NCI-H774 (cell line): ENCODE measurements at places on chromosomes 7 and 10.

DNA sequence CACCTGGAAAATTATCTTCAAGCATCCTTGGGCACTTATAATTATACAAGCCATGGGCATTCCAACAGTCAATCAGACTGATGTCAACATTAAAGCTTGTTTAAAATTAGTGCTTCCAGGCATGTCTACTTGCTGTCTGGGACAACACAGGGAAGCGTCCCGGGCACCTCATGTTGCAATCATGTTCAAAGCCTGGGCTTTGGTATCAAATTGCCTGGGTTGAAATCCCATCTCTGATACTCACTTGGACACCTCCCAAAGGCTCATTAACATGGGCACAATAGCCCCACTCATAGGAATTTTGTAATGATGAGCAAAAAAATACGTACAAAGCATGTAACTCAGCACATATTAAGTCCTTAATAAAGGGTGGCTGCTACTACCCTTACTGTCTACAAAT lies 14.4 kb downstream of the AIFM2 start:
- DNase-seq: no peak

- DNase-seq: no peak
These were observed 262.5 kb downstream of the SEMA3D start for GRCh38 chr7:84924353-84924752.

- DNase-seq: peak; percentile 28
These were observed at the start of gene LRCH4 for GRCh38 chr7:100585511-100586265. Gene LRCH4 (minus strand): TSS chr7:100586129. CDS start chr7:100586100, 29 bp downstream.

DNA sequence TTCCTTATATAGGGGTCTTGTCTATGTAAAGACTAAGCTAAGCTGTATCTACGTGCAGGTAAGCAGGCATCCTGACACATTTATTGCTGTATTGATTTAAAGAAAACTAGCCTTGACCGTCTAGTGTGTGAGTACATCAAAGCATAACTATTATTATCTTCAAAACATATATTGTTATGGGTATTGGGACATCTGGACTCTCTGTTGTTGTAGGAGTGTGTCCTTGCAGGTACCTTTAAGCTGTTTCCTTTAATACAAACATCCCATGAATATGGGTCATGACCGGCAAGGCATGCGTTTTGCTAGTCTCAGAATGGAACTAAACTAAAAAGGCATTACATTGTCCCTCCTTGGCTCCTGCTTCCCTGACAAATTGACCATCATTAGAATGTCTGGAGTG lies 35.1 kb upstream of the AKR1E2 start:
- no peak for DNase-seq
